ENCODE measurements at places on chromosomes 4 and X.
A peak's percentile ranks its signal among the peaks of the same experiment; 100 is the strongest.

DNA sequence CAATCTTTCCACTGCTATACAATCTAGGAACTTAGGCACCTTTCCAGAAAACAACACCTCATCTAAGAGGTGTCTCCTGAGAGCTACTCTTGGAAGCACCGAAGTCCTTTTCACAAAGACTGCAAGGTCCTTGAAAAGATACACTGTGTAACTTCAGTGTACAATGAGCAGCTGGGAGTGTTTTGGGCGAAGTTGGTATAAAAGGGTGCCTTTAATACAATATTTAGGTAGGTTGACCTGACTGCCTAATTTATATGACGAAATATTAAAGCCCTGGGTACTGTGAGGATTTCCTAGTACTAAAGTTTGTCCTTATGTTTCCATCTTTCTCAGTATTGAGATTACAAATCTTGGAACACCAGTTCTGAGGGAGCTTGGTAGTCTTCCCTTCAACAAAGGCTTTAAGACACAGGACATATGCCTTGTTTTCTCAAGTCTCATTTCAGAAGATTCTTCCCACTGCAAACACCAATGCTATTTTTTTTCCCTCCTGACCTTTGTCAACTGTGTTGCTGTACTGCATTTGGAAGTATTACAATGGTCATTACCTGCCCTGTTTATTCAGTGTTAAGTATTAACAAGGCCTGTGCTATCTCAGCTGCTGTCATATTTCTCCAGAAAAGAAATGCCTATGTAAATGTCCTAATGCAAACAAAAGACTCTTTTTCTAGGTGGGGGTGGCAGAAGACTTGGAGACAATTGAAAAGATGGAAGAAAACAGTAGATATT is 134.2 kb downstream of the MAML3 start:
- DNase-seq = no peak

- DNase-seq = no peak
These were observed 436.6 kb downstream of the C4orf33 start for GRCh38 chr4:129532573-129532972.

GRCh38 chr4:147773261-147774184 is 41.6 kb downstream of the ARHGAP10 start:
- DNase-seq = peak; percentile 53

GRCh38 chr4:158837527-158838141 is 68.8 kb downstream of the FNIP2 start:
- no peak for DNase-seq

DNA sequence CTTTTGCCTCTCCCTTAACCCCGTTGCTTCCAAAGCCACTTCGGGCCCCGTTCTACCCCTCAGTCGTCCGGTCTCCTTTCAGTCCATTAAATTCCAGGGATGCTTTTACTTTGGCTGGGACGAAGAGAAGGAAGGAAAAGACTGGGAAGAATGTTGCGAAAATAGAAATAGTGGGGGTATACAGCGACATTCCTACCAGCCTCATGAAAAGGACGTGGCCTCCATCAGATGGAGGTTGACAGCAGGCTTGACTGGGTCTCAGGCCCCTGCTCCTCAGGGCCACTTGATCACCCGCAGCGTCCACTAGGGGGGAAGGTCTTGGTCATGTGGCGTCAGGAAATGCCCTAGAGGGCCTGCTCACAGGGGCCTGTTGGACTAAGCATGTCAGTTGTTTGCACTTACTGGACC is 657 bp upstream of the ANKRD50 start:
- DNase-seq = peak; percentile 81

- no peak for DNase-seq
These were observed 152.9 kb downstream of the NHS start for GRCh38 chrX:17527922-17528321.

- peak; percentile 75 for DNase-seq
These were observed 243.1 kb downstream of the ANK2 start for GRCh38 chr4:113292371-113293042.

DNA sequence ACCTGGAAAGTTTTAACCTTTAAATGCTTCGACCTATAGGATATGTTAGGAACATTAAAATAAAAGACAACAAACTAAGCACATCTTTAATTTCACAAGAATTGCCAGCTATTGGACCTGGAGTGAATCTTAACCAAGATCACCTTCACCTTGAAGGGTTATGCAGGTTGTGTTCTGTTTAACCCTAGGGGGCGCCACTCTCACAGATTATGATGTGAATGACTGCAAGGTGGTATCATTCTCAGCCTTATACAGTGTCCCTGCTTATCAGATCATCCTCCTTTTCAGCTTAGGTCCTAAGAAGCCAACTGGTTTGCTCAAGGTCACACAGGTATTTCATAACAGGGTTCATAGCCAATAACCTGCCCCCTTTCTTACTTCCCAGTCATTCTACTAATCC is 23.5 kb downstream of the INTS6L start:
- no peak for DNase-seq

GRCh38 chr4:137627739-137628460 is 95.6 kb upstream of the PCDH18 start:
- peak; percentile 16 for DNase-seq

DNA sequence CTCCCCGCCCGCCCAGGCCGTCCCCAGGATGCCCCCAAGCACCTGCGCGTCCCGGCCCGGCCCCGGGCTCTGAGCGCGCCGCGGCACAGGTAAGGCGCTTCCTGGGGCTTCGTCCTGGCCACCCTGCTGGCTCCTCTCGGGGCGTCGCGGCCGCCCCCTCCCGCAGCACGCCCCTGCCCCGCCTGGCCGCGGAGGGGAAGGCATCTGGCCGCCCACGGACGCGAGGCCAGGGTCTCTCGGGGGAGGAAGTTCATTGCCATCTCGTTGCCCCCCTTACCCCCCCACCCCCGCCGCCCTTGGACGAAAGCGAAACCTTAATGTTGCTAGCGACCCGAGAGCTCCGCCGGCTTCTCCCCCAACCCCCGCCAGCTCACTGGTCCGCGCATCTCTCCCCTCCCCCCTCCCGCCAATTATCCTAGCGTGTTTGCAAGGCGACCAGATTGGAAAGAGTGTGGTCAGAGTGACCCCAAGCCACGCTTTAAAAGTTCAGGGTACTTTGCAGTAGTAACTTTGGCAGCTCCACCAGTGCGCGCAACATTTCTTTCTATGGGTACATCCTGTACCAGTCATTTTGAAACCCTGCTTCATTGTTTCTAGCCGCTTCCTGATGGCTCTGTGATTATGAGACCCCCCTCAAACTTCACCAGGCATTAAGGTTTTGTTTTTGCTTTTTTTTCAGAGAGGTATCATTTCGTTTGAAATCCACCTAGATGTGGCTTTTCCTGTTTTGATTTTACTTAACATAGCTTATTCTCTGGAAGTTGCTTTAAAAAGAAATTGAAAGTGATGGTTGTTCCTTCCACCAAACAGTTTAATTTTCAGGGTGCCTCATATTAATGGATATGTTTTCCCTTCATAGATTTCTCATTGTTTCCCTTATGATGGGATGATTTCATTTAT is 626 bp downstream of the TBC1D1 start:
- no peak for DNase-seq

- DNase-seq = no peak
These were observed 25.3 kb downstream of the HOPX start for GRCh38 chr4:56655627-56656345.

GRCh38 chr4:4651811-4652755 is 110.2 kb upstream of the STX18 start:
- no peak for DNase-seq

DNA sequence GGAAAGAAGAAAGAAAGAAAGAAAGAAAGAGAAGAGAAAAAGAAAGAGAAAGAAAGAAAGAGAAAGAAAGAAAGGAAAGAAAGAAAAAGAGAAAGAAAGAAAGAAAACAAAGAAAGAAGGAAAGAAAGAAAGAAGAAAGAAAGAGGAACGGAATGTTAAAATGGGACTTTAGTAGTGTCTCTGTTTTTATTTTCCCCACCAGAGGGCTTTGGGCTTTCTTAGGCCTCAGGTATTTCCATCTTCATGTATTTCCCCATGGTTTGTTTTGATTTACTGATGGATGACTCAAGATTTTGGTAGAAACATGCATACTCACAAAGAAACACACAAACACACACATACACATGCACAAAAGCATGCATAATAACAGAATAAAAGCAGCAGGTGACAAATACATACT is 181.2 kb downstream of the AFF2 start:
- no peak for DNase-seq

- DNase-seq = no peak
These were observed 5.4 kb upstream of the SH3BP2 start for GRCh38 chr4:2787230-2788100.

GRCh38 chr4:39256436-39256835 is 74.1 kb downstream of the WDR19 start:
- no peak for DNase-seq

DNA sequence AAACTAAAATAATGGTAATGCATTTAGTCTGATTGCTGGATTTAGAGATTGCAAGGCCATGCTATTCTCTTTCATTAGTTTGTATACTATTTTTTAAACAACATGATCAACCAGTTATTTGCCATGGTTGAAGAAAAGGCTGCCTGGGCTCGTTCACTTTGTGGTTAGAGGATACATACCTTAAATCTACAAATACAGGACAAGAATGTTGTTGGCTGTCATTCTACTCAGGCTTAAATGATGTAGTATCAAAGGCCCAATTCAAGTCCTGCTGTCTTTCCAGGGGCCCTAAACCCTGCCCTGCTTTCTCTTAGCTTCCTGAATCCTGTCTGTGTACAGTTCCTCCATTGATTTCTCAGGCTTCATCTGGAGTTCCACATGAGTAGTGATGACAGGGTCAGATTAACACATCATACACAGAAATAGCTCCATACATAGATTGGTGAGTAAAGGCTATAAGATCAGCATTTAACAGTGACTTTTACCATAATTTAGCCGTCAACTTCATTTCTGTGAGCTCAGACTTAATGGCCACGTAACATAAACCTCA is 114.9 kb upstream of the GPRIN3 start:
- DNase-seq = peak; percentile 4

DNA sequence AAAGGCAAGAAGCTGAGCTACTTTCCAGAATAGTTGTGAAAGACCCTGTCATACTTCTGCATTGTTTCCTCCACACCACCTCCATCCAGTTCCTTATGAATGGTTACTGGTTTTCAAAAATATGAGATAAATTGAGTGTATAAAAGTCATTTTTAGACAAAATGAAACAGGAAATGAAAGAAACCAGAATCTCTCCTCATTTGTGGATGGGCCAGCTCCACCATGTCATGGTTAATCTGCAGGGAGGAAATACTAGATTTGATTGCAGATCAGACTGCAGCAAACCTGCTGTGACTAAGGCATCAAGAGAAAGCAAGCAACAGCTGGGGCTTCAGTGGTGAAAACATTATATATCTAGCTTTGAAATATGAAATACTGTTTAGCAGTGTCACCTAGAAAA is 23.8 kb downstream of the F9 start:
- no peak for DNase-seq

GRCh38 chrX:68186552-68187262 is 246.6 kb downstream of the OPHN1 start:
- DNase-seq = no peak

DNA sequence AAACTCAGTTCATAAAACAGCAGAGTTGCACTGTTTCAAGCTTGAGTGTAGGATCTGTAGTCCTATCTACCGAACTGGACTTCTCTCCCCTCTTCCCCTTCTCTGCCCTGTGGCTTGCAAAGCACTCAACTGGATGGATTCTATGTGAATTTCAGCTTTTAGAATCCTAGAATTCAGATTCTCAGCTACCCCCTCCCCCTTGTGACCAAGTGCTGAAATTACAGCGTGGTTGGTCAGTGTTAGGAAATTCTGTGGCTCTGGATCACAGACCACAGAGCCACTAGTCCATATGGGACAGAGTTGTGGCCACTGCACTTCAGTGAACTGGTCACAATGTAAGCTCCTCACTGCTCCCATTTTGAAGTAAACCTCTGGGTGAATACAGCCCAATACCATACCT is 64.6 kb upstream of the TRPC5 start:
- DNase-seq = peak; percentile 8

DNA sequence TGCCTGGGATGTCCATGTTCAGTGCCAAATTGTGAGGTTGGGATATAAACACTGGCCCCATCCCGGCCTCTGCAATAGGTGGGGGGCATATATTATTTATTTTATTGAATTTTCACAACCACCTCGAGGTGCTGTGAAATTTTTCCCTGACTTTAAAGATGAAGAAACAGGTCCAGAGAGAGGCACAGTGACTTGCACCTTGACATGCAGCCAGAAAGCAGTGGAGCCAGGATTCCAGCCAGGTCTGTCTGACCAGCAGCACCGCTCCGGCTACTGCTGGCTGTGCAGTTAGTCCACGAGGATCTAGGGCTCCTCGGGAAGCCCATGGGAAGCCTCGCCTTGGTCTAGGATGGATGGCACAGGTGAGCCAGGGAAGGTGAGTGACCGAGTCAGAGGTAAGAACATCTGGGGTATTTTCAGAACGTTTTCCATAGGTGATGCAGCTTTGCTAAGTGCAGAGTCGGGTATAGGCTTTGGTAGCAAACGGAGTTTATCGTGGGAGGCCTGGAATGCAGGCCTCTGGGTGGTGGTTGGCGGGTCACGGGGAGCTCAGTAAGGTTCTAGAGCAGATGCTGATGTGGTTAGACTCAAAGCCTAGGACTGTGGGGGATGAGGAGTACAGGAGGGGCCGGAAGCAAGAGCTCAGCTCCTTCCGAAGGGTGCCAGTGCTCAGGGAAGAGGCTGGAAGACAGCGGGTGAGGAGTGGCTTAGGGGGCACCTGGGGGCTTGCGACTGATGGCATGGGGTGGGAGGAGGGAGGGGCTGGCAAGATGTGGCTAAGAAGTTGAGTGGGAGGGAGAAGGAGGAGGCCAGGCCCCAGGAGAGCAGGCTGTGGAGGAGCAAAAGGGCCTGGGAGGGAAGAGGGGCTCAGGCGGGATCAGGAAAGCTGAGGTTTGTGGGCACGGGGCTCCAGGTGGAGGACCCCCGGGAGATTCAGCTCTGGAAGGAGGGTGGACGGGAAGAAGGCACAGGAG is 107.7 kb upstream of the LRPAP1 start:
- no peak for DNase-seq

DNA sequence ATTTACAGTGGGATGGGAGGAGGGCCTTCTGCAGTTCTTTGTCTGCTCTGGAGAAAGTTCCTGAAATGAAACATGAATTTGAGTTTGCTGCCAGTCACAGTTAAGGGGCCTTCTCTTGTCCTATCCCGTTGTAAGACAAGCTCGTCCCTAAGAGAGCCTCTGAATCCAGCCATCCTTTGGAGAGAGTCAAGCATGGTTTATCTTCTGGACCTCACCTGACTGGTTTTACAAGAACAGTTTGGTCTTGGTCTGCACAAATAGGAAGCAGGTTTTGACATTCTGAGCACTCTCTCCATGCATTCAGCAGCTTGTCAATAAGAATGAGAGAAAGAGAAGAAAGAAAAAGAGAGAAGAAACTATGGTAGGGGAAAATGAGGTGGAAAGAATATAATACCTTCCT is 20.4 kb upstream of the TENM3 start:
- no peak for DNase-seq

DNA sequence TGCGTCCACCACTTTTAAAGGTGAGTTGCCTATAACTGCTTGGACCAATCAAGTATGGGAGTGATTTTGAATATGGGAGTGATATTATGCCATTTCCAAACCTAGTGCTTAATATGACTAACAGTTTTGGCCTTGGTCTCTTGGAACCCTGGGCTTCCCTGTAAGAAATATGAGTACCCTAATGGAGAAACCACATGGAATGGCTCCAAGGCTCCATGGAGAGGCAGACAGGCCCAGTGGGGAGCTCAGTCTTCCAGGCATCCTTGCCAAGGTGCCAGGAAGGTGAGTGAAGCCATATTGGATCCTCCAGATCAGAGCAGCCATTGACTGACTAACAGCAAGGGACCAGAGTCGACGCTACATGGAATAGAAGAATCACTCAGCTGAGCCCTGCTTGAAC is 53.2 kb downstream of the MAML3 start:
- DNase-seq = no peak
